Hematopoietic multipotent progenitor cell treated with erythropoietin and hydrocortisone succinate and interleukin-3 and kit ligand, for 4 days (in vitro differentiated cells): ENCODE measurements at places on chromosomes 12 and 14.

- peak; percentile 49 for DNase-seq
These were observed 118.8 kb downstream of the SCARB1 start for GRCh38 chr12:124744659-124745464.

- DNase-seq, result peak; percentile 97
These were observed at the start of gene CDK2 for GRCh38 chr12:55966408-55967281. CDK2 (plus strand) TSS chr12:55966830; CDS start chr12:55967009, 179 bp downstream.

DNA sequence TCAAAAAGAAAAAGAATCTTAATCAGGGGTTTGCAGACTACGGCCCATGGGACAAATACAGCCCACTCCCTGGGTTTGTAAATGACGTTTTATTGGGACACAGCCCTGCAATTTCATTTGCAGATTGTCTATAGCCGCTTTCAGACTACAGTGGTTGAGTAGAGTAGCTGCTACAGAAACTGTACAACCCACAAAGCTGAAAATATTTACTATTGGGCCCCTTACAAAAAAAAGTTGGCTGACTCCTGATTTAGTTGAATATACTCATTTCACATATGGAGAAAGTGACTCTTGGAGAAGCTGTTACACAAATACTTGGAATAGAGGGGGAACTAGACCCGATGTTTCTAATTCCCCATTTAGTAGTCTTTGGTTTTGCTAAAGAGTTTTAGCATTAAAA is 162.5 kb upstream of the NOS1 start:
- DNase-seq, result no peak

DNA sequence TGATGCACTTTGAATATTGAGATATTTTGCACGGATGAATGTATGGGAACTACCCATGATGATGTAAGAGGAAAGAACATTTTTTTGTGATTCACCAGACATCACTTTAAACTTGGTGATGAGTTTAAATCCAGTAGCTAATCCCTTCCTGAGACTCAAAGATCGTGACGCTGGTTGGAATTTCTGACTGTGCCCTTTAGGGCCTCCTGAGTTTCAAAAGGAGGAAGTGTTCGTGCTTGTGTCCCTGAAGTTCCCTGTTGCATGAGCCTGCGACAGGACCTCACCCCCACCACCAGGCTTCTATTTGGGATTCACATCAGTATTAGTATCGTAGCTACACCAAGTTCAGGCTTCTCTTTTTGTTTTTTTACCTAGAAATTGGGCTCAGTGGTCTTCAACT is 18.6 kb upstream of the RIN3 start:
- DNase-seq, result peak; percentile 34

GRCh38 chr12:9626291-9626690 is 18.6 kb upstream of the KLRB1 start:
- DNase-seq, result no peak

DNA sequence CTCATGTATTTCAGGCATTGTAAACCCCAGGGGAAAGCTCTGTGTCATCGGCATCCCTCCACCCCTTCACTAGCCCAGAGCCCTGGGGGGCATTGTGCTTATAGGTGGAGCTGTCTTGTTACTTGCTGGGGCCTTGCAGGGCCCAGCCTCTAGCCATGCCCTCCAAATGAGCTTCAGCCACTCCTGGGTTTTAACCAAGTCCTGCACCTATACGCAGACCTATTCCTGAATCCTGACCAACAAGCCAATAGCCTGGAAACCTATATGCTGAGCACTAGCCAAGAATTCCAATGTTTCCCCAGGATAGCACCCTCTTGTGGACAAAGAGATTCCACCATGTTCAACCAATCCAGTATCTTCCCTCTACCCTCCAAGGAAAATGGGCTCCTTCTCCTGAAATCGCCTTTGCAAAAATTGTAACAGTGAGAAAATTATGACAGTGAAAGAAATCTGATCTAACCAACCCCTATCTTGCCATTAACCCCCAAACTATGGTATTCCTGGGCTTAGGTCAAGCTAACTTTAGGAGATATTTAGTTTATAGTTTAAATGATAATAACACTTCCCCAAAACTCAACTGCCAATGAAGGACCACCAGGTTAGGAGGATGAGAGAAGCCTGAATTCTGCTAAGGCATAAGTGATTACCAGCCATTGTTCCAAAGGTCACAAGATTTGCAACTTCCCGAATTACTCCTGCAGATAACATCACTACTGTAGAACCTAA is 55.5 kb downstream of the TTC7B start:
- DNase-seq, result peak; percentile 37

- DNase-seq, result no peak
These were observed 10.9 kb upstream of the GPR162 start for GRCh38 chr12:6810758-6811157.
